Epithelial cell of proximal tubule (primary cell): ENCODE measurements at places on chromosomes 1 and 21.

- no peak for DNase-seq
Measured at GRCh38 chr1:236021424-236022135, 43.3 kb downstream of the NID1 start.

DNA sequence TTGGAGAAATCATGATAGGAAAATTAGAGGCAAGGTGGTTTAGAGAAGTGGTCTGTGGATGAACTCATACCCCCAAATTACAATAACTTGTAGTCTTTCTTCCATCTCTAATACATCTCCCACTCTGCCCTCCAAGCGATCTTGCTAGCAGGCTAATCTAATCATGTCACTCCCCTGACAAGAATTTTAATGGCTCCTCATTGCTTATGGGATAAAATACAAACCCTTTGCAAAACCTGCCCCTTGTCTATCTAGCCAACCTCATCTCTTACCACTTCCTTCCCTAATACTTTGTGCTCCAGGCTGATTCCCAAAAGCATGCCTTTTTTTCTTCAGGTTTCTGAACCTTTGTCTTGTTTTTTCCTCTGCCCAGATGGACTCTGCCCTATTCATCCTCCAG lies 71.3 kb upstream of the LRRN2 start:
- no peak for DNase-seq

GRCh38 chr1:158002022-158002630 lies 8.7 kb downstream of the KIRREL1 start:
- no peak for DNase-seq

- DNase-seq = no peak
Measured at GRCh38 chr1:181084606-181084969, 3.9 kb upstream of the IER5 start.

DNA sequence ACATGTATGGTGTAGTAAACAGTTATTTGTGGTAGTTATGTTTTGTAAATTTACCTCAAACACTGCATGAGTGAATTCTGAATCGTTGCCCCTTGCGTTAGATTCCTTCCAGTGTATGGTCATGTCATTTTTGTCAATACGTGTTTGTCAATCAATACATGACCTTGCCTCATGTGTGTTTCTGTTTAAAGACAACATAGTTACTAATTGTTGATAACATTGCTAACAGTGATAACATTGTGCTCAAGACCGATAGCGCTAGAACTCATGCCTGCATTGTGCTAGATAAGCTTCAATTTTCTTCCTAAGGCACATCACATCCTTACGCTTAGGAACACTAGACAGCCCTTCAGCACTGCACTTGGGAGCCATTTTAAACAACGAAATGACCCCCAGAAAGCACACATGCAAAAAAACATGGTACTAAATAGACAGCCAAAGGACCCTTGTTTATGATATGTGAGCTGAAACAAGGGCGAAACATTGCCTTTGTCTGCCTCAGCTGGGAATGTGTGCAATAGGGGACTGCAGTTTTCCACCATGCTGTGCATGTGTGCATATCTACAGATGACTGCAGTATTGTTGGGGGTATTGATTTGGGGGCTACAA lies 37.3 kb downstream of the MRPS6 start:
- DNase-seq = no peak

DNA sequence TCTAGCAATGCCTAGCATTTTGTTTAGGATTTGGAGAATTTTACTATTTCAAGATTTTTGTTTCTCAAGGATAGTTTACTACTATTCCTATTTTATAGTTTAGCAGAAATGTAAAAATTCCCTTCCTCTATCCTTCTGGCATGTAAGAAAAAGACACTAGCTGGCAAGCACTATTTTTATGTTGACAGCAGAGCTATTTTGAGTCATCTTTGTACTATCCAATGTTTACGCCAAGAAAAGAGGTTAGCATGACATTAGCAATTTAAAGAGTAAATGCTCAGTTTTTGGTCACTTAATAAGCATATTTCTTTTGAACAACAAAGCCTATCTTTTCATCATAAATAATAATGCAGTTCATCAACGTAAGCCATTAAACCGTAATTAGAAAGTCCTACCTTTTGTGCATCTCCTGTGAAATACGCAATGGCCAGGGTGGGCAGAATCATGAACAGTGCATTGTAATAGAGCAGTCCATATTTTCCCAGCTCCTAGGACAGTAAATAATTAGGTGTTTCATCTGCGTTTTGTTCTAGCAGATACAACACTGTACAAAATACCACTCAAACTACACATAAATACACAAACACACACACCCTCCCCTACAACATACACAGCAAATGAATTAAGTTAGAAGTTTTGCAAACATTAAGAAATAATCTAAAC lies 12.0 kb downstream of the SLC35D1 start:
- DNase-seq = no peak

- no peak for DNase-seq
Measured at GRCh38 chr1:201537891-201538611, 876 bp upstream of the NAV1 start.

DNA sequence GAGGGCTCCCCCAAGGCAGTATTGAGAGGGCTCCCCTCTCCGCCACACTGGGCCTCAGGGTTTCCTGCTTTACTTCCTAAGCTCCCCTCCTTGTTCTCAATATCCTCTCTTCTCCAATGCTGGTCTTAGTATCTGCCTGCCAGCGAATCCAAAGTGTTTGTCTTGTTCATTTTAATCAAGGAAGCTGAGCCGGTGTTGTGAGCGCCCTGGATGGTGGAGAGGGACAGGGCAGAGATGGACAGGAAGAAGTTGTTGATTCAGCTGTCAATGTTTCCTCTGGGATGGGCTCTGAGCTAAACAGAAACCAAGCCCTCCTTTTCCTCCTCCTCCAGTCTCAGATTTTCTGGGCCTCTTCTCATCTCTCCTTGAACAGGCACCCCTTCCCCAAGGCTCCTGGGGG lies 5.4 kb downstream of the OLFML3 start:
- no peak for DNase-seq
